ENCODE measurements at places on chromosomes 12 and 14. TPM values are rescaled to one million over a fixed set of nuclear protein-coding genes. Genes with fewer than 3 reads are reported as not detected.

- peak; percentile 38 for DNase-seq
These were observed 4.3 kb downstream of the CCNT1 start for GRCh38 chr12:48712209-48712608.

Gene CEBPE
- not detected for total RNA-seq

Gene TMX1
- total RNA-seq: 8.9 TPM

DNA sequence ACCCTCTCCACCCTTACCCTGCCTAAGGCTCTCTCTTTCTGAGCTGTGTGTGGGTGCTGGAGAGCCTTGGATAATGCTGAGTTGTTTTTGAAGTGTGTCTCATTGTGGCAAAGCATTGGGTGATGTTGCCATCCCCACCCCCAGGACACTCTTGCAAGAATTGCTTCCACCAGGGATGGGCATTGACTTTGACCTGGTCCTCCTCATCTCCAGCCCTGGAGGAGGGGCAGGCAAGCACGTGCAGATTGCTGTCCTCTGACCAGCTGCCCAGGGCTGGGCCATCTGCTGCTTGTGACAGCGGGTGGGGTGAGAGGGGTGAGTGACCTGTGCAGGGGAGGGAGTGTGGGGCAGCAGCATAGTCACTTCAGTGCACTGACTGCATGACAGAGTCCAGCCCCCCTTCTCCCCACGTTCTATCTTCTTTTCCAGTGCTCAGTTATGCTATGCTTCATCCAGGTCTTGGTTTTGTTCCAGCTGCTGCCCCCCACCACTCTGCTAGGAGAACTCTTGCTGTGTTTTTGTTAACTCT, 26.2 kb downstream of the SUSD6 start:
- no peak for DNase-seq

Gene CLEC1B
- not detected for total RNA-seq
